ENCODE measurements at places on chromosomes 1 and 21.

- DNase-seq = no peak
These were observed 5.1 kb downstream of the PAFAH2 start for GRCh38 chr1:25992689-25993171.

DNA sequence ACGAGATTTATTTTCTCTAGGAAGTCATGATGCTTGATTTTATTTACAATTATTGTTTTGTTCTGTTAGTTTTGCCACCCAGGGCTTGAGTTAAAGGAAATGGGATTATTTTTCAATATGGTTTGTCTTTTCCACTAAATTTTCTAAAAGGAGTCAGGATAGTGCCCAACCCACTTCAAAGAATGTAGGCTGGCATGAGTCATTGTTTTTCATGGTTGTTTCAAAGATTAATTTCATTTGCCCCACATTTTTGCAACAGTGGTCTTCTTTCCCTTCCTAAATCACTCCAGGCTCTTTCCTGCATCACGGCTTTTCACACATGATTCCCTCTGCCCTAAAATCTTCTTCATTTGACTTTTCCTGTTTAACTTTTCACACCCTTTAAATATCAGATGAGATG, 2.5 kb downstream of the SLAMF6 start:
- no peak for DNase-seq

- DNase-seq = no peak
These were observed 9.4 kb upstream of the CTBS start for GRCh38 chr1:84583648-84584047.

GRCh38 chr1:89310505-89310904, 37.8 kb upstream of the GBP5 start:
- no peak for DNase-seq

GRCh38 chr1:43232482-43232881, 37.3 kb upstream of the TMEM125 start:
- DNase-seq = no peak

GRCh38 chr1:41810446-41810845, 108.3 kb downstream of the HIVEP3 start:
- DNase-seq = no peak

DNA sequence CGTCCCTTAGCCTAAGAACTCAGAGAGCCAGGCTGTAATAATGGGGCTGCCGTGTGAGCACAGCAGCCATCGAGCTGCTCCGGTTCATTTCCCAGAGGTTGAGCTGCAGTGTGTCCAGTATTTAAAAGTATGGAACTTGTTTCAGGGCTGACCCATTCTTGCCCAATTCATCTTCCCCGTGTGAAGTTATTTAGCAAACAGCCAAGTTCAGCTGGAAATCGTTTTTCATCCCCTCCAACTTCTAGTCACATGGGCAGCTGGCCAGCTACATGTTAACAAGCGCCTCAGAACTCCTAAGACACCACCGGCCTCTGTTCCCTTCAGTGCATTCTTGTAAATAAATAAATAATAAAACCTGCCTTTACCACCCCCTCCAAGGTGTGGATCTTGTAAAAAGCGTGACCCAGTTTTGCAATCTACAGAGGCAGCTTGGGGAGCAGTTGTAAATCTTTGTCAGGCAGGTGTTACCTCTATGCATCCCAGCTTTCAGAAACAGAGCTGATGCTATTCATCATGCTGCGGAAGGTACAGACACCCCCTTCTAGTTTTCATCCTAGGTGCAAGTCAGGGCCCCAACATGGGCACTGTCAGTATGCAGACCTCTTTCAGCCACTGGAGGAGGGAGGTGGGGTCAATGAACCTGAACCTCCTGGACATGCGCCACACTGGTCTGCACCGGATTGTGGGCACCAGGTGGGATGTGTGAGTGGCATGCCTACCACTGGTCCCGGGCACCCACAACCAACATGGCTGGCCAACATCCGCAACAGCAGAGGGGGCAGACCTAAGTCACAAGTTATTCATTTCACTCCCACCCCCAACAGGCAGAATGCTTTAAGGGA, 18.7 kb upstream of the KNCN start:
- no peak for DNase-seq

DNA sequence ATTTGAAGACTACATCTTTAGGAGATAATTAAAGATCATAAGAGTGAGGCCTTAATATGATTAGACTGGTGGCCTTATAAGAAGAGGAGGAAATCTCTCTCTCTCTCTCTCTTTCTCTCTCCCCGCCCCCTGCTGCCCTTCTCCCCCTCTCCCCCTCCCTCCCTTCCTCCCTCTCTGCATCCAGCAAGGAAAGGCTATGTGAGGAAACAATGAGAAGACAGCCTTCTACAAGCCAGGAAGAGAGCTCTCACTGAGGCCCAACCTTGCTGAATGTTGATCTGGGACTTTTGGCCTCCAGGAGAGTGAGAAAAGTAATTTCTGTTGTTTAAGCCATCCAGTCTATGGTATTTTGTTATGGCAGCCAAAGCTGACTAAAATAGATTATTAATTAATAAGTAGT, 21.6 kb downstream of the FOXD3 start:
- DNase-seq = no peak

GRCh38 chr1:112060261-112060660, 70.8 kb upstream of the KCND3 start:
- DNase-seq = no peak

DNA sequence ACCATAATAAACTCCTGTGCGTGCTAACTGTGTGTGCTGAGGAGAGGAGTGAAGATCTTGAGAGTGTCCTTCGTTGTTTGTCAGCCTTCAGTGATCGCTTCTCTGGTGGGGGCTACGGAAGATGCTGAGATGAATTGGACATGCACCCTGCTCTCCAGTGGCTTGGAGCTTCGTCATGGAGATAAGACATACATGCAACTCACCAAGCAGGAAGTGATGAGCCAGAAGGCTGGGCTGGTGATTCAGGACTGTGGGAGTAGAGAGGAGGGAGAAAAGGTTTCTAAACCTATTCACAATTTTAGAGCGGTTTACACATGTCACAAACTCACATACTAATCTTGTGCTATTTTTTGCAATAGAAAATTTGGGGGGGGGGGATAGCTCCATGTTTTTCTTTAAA, 128.9 kb upstream of the ADAR start:
- DNase-seq = no peak

DNA sequence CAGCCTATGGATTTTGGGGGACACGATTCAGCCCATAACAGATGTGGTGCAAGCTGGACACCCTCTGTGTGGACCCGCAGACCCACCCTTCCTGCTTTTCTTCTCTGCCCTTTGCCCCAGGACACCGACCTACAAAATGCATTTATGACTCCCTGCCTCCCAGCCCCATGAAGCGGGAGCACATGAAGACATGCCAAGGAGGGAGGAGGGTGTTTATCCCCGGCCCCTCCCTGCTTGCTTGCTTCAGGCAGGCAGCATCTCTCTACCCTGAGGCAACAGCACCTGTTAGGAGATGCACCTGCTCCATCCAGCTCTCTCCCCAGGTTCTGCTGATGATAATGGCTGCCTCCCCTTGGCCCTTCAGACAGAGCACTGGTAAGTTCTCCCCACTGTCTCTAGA, 187.5 kb downstream of the PSMG1 start:
- DNase-seq = no peak

DNA sequence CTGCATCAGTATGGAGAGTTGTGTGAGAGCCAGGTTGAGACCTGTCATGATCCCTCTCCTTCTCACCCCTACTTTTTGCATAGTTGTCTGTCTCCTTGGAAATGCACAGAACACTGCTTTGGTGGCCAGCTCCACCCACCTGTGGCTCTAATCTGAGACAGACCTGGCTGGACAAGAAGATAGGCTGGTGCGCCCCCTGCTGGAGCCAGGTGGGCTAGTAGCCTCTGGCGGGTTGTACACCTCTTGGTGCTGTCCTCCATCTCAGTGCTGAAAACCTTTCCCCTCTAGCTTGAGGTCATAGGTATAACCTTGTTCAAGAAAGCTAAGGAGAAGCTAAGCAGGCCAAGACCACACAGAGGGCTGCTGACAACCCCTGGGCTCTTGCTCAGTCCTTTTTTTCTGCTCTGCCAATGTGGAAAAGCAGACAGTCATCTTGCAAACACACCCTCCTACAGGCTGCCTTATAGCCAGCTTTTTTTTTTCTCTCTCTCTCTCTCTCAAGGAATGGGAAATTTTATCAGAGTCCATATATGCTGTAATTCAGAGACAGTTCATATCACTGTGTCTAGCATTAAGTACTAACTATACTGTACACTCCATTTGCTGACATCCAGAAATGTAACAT, 58.8 kb upstream of the SPATA6 start:
- no peak for DNase-seq

DNA sequence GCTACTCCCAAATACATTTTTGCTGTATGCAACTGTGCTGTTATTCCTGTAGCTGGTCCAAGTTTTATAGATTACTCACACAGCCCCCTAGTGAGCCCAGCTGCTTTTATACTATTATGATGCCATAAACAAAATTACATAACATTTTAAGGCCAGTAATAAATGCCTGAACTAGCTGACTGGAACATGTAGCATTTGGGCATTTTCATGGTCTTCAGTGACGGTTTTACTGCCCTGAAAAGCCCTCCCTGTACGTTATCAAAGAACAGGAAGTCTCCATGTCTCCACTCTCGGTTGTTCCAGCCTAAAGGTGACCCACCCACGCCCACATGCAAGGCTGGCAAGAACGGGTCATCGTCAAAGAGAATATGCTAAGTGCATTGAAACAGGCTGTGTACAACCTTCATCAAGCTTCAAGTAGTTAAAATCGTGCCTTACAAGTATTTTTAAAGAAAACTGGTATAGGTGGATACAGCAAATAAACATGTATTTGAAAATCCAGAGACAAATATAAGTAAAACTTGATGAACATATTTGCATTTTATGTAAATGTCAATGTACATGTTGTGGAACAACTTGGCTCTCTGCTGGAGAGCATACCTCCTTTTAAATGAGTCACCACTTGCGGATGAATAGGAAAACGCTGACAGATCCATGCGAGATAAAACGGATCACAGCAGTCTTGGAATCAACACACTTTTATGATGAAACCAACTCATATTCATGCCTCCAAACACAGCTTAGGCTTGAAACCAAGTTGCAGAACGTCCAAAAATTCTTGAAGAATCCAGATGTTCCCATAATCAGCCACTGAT, 520.5 kb downstream of the SMYD3 start:
- no peak for DNase-seq

GRCh38 chr1:172760121-172760520, 101.2 kb downstream of the FASLG start:
- DNase-seq = no peak

- no peak for DNase-seq
These were observed 12.0 kb downstream of the UBE2Q1 start for GRCh38 chr1:154546264-154547063.

DNA sequence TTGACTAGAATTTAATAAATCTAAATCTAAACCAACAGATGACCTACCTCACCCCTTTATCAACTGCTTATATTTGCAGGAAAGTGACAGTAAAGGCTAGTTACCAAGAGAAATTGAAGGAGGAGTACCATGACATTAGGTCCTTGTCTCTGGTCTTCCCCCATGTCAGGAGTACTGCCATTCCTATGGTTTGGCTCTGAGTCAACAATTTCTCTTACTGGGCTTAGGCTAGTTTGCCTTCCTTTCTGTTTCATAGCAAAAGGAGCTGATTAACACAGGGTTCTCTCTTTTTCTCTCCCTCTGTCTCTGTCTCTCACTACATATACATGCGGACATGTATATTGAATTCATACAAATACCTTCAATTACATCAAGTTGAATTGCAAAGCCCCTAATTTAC, 579.9 kb downstream of the DPYD start:
- no peak for DNase-seq

- no peak for DNase-seq
These were observed 8.9 kb downstream of the HYI start for GRCh38 chr1:43444836-43445235.

DNA sequence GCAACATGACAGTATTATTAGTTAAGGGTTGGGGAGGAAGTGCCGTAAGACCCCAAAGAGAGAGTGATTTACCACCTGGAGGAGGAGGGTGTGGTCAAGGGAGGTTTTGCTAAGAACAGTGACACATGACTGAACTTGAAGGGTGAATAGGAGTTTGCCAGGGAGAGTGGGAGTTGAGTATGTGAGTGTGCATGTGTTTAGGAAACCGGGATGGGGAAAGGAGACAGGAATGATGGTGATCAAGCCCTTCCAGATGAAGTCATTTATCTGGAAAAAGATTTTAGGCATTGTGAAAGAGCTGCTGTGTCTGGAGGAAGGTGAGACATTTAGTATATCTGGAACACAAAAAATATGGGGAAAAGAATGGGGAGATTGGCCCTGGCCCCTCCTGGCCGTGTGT, 28.1 kb upstream of the IL10 start:
- DNase-seq = no peak

DNA sequence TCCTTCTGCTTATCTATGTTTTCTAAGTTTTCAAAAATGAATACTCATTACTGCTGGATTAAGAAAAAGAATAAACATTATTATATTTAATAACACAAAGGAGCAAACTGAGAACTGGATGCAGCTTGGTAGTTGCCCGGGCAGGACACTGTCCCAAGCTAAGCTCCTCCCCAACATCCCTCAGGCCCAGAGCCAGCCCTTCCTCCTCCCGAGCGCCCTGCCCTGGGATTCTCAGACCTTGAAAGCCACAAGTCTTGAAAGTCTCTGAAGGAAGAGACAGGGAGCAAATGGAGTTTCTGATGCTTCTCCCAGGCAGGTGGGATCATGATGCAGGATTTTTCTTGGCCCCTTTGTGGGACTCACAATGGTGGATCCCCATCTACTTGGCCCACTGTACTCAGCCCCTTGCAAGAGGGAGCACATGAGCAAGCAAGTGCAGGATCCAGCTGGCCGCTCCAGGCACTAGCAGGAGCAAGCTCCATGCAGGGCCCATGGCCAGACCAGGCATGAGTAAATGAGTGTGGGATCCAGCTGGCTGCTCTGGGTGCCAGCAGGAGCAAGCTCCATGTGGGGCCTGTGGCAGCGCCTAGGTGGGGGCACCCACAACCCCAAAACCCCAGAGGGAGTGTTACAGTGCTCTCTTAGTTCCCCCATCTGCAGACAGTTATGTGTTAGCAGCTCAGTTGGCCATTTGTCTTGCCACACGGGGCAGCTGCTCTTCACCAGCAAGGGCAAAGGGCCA, 32.1 kb upstream of the RAB4A start:
- DNase-seq = no peak

DNA sequence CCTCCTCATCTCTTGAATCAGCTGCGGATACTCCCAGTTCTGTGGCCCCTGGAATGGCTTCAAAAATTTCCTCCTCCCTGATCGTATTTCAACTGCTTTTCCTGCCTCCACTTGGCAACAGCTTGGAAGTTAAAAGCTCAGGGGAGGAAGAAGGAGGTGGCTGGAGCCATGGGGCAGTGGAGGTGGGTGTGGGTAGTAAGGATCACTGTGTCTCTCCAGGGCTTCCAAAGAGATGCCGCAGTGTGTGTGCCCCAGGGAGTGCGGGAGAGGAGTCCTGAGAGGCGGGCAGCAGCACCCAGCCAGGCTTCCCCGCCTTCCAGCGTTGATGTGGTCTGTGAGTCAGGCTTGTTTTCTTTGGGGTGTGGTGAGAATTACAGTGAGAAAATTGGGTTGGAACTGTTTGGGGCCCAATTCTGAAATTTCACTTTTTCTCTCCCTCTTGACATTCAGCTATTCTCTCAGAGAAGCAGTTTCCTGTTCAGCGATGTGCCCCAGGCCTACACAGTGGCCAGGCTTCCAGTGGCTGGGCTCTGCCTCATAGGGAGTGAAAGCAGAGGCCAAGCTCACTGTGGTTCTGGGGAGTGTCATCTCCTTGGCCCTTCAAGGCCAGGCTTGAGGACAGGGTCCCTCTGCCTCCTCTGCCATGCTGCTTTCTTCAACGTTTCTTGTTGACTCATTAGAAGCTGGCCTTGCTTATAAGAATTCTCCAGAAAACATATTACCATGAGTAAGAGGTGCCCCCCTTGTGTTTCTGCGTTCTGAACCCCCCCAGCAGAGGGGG, 69.0 kb downstream of the PGM1 start:
- DNase-seq = no peak

All from activated CD4-positive, CD25-positive, alpha-beta regulatory T cell (primary cell).